ENCODE measurements at places on chromosomes 5 and 9. TPM values are rescaled to one million over a fixed set of nuclear protein-coding genes. Genes with fewer than 3 reads are reported as not detected.

The NOXA1 gene
- total RNA-seq, result not detected

The SGCD gene
- total RNA-seq, result 67.0 TPM

The IRX4 gene
- not detected for total RNA-seq

The UBAC1 gene
- total RNA-seq, result 45.9 TPM

The PTGS1 gene
- 39.6 TPM for total RNA-seq

The MARVELD2 gene
- 5.5 TPM for total RNA-seq

- no peaks in the 10 kb centered on the region for H3K36me3 ChIP-seq
- no peak overlapping the region for H3K4me3 ChIP-seq
- no peak for DNase-seq
- no peaks in the 10 kb centered on the region for H3K4me1 ChIP-seq
- no peaks in the 10 kb centered on the region for H3K27me3 ChIP-seq
- no peak overlapping the region for H3K27ac ChIP-seq
Observed at GRCh38 chr5:179380211-179381035, 35.2 kb upstream of the ADAMTS2 start.

GRCh38 chr5:127451096-127451495, 66.3 kb upstream of the PRRC1 start:
- H3K27me3 ChIP-seq, result 0 out of 2 replicates have a peak, but pooled peaks cover 4% of the 10 kb centered on the region
- H3K4me1 ChIP-seq, result peaks cover 11% of the 10 kb centered on the region
- H3K36me3 ChIP-seq, result no peaks in the 10 kb centered on the region

DNA sequence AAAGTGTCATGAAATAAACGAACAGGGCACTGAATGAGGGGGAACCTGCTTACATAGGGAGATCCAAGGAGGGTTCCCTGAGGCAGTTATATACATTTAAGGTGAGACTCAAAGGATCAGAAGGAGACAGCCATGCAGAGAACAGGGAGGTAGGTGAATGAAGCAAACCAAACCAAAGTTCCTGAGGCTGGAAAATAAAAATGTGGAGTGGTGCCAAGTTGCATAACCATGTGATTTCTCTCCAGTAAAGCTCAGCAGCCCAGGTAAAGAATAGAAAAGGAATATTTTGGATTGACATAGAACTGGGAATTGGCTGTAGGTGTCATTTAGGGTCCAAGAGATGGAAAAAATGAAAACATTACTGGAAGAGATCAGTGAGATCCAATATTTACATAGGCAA, 110.7 kb downstream of the CAAP1 start:
- DNase-seq, result no peak
- 0 out of 2 replicates have a peak, but pooled peaks cover 4% of the 10 kb centered on the region for H3K27me3 ChIP-seq
- H3K27ac ChIP-seq, result no peak overlapping the region

DNA sequence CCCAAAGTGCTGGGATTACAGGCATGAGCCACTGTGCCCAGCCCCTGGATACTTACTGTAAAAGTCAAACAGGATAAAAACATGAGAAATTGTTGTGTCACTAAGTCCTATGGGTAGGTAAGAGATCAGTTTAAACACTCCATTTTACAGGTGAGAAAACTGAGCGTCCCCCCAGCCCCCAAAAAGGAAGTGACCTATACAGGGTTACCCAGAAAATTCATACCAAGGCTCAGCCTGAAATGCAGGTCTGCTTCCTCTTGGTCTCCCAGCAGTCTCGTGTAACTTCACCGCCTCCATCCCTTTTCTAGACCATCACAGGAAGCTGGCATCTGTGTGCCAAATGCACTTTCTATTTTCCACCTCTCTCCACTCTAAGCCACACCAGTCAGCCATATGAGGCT, 57.2 kb downstream of the TMOD1 start:
- no peak for DNase-seq
- no peak overlapping the region for H3K27ac ChIP-seq
- H3K4me1 ChIP-seq, result no peaks in the 10 kb centered on the region
- no peak overlapping the region for H3K4me3 ChIP-seq
- peaks cover 13% of the 10 kb centered on the region for H3K27me3 ChIP-seq
- H3K36me3 ChIP-seq, result no peaks in the 10 kb centered on the region

GRCh38 chr5:150204590-150204960, 14.7 kb downstream of the SLC6A7 start:
- no peak overlapping the region for H3K27ac ChIP-seq
- H3K4me3 ChIP-seq, result no peak overlapping the region
- DNase-seq, result no peak

- DNase-seq, result no peak
- H3K4me3 ChIP-seq, result no peak overlapping the region
- H3K27me3 ChIP-seq, result peaks cover 16% of the 10 kb centered on the region
- no peak overlapping the region for H3K27ac ChIP-seq
Observed at GRCh38 chr9:134189145-134189469, 24.7 kb upstream of the RNU6ATAC start.

DNA sequence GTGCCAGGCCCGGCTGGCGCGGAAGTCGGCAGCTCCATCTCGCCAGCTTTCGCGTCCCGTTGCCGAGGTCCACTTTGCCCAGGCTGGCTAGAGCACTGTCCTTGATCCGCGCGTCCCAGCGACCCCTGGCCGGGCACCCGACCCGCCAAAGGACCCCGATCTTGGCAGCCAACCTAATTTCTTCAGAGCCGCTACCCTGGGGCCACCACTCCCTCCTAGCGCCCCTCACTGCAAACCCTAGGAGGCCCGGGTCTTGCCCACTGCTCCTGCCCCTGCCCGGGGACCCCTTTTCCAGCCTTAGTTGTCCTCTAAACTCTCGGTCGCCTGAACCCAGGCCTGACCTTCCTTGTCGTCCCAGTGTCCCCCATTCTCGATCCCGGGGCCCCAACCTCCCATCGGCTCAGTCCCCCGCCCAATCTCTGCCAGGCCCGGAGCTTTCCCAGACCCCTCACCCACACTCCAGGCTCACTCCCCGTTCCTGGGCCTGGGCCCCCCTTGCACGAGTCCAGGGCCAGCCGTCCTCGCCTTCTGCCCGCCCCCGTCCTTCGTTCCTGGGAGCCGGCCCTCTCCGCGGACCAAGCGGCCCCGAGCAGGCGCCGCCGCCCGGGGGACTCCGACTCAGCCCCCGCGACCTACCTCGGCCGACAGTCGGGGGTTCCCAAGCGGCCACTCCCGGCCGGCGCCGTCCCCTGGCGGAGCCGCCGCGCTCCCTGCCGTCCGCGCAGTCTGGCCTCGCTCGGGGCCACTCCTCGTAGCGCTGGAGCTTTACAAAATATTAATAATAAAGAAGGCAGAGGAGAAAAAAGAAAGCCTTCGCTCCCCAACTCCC, 701 bp upstream of the LMX1B start:
- H3K4me3 ChIP-seq, result no peak overlapping the region
- no peak overlapping the region for H3K27ac ChIP-seq
- no peaks in the 10 kb centered on the region for H3K36me3 ChIP-seq
- peak; percentile 31 for DNase-seq

DNA sequence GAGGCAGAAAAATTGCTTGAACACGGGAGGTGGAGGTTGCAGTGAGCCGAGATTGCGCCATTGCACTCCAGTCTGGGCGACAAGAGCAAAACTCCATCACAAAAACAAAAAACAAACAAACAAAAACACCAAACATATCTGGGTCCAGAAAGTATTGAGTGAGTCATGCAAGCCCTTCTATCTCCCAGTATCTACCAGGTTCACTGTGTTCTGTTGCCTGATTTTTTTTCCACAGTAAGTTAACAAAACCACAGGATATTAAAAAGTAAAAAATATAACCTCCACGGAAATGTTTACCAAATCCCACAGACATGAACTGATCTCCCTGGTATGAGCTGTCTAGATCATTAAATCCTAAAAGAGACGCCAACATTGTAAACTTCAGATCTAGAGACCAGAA, 94.4 kb downstream of the ANKH start:
- no peak for DNase-seq
- no peak overlapping the region for H3K4me3 ChIP-seq
- H3K27me3 ChIP-seq, result no peaks in the 10 kb centered on the region
- H3K4me1 ChIP-seq, result peaks cover 6% of the 10 kb centered on the region

DNA sequence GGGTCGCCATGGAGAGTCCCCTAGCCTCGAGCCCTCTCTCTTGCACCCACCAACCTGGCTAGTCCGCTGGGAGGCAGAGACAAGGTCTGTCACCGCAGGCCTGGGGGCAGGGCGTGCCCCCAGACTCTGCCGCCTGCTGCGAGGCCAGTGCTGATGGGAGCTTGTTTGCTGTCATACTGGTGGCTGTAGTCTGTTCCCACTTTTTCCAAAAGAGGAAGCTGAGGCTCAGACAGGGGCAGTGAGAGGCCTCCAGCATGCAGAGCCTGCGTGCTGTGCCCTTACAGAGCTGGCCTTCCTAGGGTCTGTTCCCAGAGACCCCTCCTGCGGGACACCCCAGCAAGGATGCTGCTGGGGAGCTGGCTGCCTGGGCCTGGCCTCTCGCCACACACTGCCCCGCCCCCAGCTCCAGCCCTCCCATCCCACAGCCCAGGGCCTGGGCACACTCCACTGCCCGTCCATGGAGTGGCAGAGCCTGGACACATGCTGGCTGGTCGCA, 21.0 kb upstream of the SUSD3 start:
- no peaks in the 10 kb centered on the region for H3K36me3 ChIP-seq
- H3K4me1 ChIP-seq, result no peaks in the 10 kb centered on the region
- no peak for DNase-seq
- no peak overlapping the region for H3K27ac ChIP-seq
- no peaks in the 10 kb centered on the region for H3K27me3 ChIP-seq

Data from GM23248 (cell line).